Kidney epithelial cell (primary cell): ENCODE measurements at places on chromosomes 2 and 18.

GRCh38 chr2:9095690-9096089 lies 92.2 kb upstream of the MBOAT2 start:
- no peak for DNase-seq

DNA sequence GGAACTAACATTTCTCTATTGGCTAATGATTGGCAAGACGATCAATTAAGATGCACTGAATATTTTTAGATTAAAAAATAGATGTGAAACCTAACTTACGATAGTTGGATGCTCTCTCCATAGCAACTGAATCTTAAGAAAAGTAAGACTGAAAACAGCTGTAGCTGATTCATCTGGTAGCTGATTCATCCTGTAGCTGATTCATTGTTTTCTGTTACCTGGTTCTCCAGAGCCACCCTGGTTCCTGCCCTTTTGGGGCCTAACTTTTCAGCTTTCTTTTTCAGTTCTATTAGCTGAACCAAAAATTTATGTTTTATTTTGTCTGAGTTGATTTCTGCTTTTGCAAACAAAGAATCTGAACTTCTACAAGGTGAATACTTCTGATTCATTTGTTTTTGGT lies 22.7 kb upstream of the SPR start:
- DNase-seq = peak; percentile 73

DNA sequence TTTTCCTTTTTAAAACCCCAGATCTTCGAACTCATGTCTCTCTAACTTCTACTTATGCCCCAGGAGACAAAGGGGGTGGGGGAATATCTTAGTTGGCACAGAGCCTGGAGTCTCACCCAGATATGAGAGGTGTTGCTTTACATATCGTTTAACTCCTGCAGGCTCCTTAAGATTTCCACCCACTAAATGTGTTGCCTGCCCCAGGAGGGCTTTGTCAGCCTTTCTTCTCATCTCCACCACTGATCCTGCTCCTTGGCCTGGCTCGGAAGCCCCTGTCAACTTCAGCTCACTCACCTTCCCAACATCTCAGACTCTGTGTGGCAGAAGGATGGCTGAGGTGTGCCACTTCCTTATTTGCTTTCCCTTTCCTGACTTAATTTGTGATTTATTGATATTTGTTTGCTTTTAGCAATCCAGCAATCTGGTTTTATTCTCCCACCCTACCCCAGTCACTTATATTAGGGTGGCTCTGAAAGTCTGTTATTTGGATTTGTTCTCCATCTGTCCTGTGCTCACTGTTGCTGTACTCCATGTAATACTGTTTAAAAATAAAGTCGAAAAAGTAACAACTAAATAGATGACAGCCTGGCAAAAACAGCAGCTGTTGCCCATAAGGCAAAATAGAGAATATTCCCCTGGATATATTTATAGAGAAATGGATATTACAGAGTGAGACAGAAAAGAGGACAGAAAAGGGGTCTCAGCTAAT lies 200.6 kb downstream of the ZBTB7C start:
- DNase-seq = no peak

GRCh38 chr2:225040856-225041206 lies 1.4 kb downstream of the DOCK10 start:
- DNase-seq = no peak

- DNase-seq = no peak
These were observed 187.4 kb downstream of the LPIN1 start for GRCh38 chr2:11933854-11934253.

GRCh38 chr2:155766342-155767115 lies 566.0 kb downstream of the NR4A2 start:
- DNase-seq = no peak

- no peak for DNase-seq
These were observed 136.9 kb downstream of the CDH20 start for GRCh38 chr18:61470031-61470674.

DNA sequence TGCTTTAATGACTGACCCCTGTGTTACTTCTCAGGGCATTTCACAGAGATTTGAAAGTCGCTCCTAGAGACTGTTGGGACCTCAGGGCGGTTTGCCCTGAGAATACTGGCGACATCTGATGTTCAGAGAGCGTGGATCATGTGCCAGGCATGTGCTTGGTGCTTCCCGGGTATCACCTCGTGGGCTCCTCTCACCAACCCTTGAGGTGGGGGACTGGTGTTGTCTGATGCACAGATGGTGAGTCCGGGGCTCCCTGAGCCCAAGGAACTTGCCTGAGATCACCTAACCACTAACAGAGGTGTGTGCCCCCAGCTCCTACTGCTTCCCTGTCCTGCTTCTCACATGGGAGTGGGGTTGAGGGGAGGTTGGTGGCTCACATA lies 16.2 kb downstream of the ATOH8 start:
- DNase-seq = no peak

DNA sequence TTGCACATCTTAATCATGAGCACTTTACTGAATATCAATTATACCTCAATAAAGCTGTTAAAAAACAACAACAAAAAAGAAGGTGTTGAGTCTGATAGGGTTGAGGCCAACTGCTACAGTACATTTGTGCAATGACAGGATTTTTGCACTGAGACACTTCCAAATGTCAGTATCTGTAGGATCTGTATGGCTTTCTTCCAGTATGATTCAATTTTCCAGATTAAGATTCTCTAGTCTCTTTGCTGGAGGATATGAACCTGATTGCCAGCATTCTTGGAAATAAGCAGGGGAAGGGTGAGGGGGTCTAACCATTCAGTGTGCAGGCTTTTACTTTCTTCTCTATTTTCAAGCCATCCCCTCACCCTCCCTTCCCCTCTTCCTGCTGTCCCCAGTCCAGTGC lies 85.1 kb downstream of the SEMA4F start:
- DNase-seq = no peak

- DNase-seq = peak; percentile 84
These were observed 35.4 kb downstream of the SULT1C4 start for GRCh38 chr2:108412995-108413710.

- no peak for DNase-seq
These were observed 288.9 kb upstream of the EPAS1 start for GRCh38 chr2:46008091-46008870.

- no peak for DNase-seq
These were observed 93.5 kb downstream of the COPS8 start for GRCh38 chr2:237179161-237179560.

DNA sequence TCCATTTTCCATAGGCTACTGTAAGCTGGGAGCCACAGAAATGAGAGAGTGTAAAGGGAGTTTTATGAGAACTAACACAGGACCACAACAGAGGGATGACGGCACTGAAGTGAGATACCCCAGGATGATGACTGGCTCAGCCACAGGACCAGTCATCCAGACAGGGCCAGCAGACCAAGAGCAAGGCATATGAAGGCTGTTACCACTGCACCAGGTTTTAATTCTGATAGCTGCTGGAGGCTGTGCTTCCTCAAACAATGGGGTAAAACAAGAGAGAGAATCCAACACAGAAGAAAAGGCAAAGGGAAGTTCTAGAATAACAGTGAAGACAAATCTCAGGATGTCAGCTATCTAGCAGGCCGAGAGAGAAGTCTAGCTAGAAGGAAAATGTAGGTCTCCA lies 94.9 kb downstream of the BCL2 start:
- DNase-seq = no peak

DNA sequence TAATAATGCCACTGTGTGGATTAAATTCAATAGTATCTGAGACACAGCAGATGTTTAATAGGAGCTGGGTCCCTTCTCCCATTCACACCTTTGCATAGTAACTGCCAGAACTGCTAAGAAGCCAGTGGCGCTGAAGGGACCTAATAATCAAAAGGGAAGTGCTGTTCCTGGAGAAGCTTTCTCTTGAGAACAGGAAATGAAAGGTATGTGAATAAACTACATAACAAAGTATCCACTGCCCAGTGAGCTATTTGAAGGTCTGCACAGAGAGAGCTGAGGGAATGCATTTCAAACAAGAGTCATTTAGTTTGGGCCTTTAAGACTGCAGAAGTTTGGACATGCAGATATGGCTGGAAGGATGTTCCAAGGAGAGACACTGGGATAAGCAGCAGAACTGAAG lies 56.1 kb upstream of the KIDINS220 start:
- DNase-seq = no peak

- no peak for DNase-seq
These were observed 110.9 kb downstream of the CABYR start for GRCh38 chr18:24249716-24250115.

DNA sequence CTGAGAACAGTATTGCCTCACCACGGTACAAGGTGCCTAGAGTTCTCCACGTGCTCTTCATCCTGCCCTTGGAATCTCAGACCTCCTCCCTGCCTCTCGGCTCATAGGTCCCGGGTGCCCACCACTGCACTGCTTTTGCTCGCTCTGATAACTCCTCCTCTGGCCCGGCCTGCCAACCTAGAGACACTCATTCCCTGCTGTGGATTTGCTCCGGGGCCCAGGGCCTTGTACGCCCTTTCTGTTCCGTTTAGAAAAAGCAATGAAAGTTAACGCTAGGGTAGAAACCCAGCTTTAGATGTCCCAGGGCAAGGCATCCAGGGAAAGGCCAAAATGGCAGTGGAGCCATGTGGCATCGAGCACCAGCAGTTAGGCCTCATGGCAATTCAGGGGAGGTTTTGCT lies 253.9 kb downstream of the VAPA start:
- no peak for DNase-seq

GRCh38 chr2:223079925-223080324 lies 27.9 kb downstream of the KCNE4 start:
- DNase-seq = no peak

- DNase-seq = peak; percentile 72
These were observed 146.7 kb downstream of the PARD3B start for GRCh38 chr2:204691911-204692510.

DNA sequence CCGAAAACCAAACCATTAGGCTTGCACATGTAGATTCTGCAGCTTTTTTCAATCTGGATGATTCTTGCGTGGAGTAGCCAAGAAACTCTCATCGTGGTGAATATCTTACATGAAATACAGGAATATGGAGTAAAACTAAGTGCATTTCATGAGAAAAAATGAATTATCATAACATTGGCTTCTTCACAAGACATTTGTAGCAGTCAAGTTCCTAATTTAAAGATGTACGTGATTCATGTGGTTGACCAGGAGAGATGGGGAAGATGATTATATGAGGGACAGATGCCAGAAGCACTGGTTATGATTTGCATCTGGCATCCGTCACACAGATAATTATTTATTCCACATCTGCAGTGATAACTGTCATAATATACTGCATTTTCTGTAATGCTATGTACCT lies 90.4 kb downstream of the ANTXR1 start:
- DNase-seq = no peak

GRCh38 chr2:129056309-129056958 lies 737.8 kb upstream of the HS6ST1 start:
- DNase-seq = no peak

DNA sequence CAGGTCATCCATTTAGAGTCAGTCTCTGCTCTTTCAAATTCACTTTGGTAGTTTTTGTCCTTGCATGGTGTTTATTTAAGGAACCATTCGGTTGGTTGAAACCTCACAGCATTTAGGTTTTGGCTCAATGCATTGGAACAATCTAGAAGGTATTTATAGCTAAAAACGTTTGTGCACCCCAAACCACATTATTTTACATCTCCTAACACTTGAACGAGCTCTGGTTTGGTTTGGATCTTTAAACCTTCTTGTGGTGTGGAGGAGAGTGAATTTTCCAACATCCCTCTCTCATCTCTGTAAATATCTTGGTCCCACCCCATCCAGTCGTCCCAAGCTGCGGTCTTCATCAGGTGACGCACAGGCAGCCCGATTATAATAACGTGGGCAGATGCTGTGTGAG lies 287.9 kb downstream of the LPIN1 start:
- no peak for DNase-seq

- peak; percentile 90 for DNase-seq
These were observed 170.1 kb downstream of the ASB1 start for GRCh38 chr2:238596571-238597551.

DNA sequence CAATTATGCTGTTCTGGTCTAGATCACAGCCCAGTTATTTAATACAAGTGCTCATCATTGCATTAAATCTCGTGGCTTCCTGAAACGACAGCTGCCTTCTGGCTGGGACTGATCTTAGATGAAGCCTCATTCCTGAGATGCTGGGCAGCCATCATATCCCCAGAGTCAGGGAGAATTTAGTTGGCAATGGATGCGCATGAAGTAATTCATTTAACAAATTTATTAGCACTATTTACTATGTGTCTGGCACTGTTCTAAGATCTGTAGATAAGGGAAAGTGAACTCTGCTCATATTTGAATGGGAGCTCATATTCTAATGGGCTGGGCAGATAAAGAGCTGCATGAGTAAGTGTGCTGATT lies 244.7 kb downstream of the KCNS3 start:
- DNase-seq = no peak

DNA sequence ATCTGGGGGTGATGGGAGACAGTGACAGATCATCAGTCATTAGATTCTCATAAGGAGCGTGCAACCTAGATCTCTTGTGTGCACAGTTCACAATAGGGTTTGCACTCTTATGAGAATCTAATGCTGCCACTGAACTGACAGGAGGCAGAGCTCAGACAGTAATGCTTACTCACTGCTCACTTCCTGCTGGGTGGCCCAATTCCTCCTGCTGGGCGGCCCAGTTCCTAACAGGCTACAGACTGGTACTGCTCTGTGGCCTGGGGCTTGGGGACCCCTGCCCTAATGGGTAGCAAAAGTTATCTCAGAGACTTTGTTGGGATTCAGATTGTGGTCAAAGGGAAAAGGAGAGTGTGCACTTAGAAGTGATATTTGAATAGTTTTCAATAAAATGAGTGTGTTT lies 840.1 kb upstream of the ID2 start:
- no peak for DNase-seq

DNA sequence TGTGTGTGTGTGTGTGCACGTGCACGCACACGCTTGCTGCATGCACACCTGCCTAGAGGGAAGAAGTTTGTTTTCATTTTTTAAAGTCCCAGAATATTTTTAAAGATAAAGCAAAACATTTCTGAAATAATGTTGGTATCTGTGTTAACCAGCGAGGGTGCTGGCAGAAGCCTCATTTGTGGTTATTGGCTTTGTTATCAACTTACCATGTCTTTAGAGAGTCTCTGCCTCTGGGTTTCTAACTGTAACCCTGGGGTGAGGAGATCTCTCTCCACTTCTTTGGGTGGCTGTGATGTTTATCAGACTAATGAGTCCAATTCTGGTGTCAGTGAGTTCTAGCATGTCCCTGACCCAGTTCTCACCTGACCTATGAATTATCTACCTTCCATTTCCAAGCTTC lies 927.6 kb upstream of the FANCL start:
- no peak for DNase-seq

DNA sequence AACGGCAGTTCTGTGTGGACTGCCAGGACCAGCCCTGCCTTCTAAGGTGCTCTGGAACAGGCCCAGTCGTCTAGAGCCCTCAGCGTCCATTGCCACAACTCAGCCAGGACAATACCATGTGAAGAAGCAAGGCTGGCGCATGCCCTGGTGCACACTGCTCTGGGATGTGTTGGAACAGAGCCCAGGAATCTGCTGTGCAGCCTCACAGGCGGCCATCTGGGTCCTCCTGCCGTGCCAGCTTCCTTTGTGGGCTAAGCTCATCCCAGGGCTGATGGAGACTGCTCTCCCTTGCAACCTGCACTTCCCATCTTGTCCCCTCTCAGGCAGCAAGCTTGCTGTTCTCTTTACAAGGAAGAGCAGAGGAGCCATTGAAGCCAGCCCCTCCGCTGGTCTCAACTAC lies 246.4 kb upstream of the PXDN start:
- no peak for DNase-seq

GRCh38 chr2:122136056-122136455 lies 380.6 kb downstream of the TSN start:
- DNase-seq = no peak

GRCh38 chr2:134021830-134022524 lies 231.9 kb upstream of the MGAT5 start:
- no peak for DNase-seq
